ENCODE measurements at places on chromosomes 5 and 9.
A peak's percentile ranks its signal among the peaks of the same experiment; 100 is the strongest.

DNA sequence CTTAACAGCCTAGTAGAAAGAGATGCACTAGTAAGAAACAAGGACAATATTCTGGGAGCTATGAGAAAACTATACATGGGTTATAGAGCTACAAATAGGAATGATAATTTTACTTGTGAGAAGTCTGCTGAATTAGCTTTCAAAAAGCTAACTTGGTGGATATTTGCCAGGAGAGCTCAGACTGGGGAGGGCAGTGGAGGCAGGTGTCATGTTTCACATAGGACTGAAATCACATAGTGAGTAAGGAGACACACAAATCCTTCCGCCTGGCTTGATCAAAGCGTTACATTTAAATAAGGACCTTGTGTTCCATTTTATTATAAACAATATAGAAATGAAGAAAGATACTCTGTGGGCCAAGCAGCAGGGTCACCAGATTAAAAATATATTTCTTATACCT lies 235.0 kb downstream of the ISL1 start:
- no peak for DNase-seq

DNA sequence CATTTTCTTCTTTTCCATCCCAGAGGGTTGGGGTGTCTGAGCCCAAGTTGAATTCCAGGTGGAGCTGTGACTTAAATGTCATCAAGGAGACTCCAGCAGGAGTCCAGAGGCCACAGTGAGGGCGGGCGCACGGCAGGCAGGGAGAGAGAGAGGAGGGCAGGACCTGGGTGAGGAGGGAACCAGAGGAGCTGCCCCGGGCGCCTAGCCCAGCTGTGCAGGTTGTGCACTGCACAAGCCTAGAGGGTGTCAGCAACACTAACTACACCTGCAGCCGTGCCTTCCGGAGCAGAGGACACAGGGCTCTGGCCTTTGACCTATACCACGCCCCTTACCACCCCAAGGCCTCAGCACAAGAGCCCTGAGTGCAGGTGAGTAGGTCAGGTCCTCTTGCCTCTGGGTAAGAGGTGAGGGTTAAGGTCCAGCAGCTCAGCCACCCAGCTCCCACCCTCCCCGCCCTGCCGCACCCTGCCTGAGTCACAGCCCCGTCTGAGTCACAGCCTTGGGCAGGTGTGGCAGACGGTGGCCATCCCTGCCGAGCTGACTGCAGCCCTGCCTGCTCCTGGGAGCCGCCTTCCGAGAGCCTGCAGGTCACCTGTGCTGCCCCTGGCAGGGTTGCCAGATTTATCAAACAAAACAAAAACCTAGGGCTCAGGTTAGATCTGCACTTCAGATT lies 6.4 kb upstream of the AGPAT2 start:
- no peak for DNase-seq

GRCh38 chr9:124929464-124929863 lies 11.4 kb downstream of the GOLGA1 start:
- no peak for DNase-seq

GRCh38 chr5:112737070-112737462 lies 619 bp upstream of the APC start:
- DNase-seq: no peak

- no peak for DNase-seq
Observed at GRCh38 chr5:16723821-16724220, 107.0 kb upstream of the RETREG1 start.

- no peak for DNase-seq
Observed at GRCh38 chr9:79060766-79061165, 511.0 kb upstream of the TLE4 start.

- DNase-seq: no peak
Observed at GRCh38 chr5:93017376-93017775, 563.6 kb downstream of the NR2F1-AS1 start.

DNA sequence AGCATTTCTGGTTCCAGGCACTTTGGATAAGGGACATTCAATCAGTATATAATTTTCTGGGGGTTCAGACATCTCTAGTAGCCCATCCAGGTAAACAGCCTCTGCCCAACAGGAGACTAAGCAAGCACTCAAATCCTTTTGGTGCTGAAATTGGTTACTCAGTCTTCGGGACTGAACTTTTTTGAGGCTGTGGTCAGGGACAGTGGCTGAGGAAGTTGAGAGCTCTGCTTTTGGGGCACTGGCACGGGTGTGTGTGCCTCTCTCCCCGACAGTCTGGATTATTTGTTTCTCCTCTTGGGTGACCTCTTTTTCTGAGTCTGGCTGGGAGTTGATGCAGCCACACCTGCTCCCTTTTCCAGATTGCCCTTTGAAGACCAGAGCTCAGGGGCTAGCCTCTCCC lies 47.6 kb downstream of the ACER2 start:
- DNase-seq: no peak

DNA sequence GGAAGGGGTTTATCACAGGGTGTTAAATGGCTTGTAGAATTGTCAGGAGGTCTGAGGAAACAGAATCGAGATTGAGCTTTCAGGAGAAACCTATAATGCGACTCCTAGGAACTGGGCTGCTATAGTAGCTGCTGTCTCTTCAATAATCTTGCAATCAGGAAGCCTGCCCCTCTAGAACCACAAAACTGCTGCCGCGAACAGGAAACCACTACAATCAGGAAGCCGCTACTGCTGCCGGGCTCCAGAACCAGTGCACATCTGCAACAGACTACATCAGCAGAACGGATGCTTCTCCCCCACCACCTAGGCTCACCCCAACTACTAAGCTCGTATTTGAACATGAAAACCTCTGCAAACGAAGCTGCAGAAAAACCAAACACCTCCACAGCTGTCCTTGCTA lies 31.6 kb downstream of the TNFSF8 start:
- DNase-seq: no peak

DNA sequence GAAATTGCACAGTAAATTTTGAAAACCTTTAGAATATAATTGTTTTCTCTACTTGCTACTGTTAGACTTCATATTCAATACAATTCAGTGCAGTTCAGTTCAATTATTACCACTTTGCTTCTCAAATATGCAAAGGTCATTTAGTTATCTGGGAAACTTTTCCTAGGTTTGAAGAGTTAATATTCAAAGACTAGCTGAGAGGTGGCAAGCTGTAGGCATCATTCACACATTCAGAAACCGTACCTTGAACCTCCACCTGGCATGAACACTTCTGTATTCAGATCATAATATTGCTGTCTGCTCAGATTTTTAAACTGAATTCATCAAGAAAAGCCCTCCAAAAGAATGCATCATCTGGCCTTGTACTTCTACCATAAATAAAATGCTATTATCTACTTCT lies 162.1 kb upstream of the PCSK5 start:
- DNase-seq: no peak

DNA sequence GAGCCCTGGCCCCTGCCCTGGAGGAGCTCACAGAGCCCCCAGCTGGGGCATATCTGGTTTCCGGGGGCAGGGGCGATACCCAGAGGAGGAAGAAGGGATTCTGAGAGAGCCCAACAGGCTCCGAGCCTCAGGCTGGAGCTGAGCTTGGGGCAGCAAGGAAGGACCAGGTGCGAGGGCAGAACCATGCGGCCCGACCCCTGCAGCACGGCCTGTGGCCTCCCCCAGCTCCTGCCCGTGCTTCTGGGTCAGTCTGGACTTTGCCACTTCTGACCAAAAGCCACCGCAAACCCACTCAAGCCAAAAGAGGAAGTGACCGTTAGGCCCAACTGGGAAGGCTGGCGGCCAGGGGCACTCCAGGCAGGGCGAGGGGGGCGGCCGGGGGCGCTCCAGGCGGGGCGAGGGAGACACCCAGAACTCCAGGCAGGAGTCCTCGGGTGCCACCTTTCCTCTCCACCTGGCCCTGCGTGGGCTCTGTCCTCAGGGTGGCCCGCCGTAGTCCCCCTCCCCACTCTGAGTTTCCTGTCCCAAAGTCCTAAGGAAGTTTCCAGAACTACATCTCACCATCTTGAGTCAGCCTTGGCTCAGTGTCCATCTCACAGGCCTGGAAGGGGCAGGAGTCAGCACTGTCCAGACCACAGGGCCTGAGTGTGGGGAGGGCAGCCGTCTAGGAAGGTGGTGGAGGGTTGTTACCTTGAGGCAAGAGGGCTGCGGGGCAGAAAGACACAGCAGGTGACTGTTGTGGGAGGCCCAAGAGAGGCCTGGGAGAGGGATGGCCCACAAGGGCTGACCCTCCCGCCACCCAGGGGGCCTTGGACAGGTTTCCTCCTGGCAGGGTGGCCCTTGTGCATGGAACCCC lies 946 bp upstream of the LTC4S start:
- DNase-seq: no peak

GRCh38 chr9:125133403-125134329 lies 9.7 kb downstream of the SCAI start:
- no peak for DNase-seq

- DNase-seq: no peak
Observed at GRCh38 chr5:113161806-113162205, 185.2 kb downstream of the DCP2 start.

- DNase-seq: no peak
Observed at GRCh38 chr9:131623655-131624330, 78.5 kb downstream of the PRRT1B start.

GRCh38 chr5:146041180-146041789 lies 64.1 kb downstream of the PLAC8L1 start:
- no peak for DNase-seq

DNA sequence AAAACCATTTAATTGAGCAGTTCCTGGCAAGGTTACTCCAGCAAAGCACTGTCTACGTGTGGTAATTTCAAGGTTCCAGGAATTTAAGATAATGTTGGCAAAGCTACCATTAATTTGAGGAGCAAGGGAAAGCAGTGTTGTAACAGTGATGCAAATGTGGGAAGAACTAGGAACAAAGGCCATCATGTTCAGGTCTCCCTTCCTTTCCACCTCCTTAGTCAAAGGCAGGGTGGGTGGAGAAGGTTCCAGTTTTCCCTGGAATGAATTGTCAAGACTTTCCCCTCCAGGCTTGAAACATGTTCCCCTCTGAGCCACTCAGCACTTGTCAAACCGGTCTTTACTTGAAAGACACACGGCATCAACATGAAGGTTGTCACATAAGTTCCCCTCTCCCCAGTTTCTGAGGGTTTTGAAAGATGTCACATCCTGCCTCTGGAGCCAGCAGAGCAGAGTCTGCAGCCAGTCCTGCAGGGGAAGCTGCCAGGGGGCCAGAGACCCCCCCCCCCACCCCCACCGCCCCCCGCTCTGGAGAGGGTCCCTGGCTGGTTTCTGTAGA lies 226.0 kb downstream of the GAS1 start:
- DNase-seq: no peak

- no peak for DNase-seq
Observed at GRCh38 chr5:174384509-174384947, 339.0 kb downstream of the NSG2 start.

GRCh38 chr9:38431116-38431515 lies 6.9 kb upstream of the IGFBPL1 start:
- DNase-seq: no peak

GRCh38 chr5:32565145-32565544 lies 20.2 kb upstream of the SUB1 start:
- no peak for DNase-seq

DNA sequence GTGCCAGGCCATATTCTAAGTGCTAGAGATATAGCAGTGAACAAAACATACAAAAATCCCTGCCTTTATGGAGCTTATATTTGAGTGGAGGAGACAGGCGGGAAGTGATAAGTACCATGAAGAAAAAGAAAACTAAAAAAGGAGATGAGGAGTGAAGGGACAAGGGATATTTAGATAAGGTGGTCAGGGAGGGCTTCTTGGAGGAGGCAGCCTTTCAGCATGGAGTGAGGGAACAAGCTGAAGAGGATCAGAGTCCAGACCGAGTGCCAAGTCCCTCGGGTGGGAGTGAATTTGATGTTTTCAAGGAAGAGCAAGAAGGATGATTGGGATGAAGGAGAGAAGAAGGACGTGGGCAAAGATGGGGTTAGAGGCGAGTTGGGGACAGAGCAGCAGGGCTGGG lies 190.5 kb downstream of the FSTL4 start:
- DNase-seq: no peak

- DNase-seq: no peak
Observed at GRCh38 chr9:93058355-93059010, at the start of gene SUSD3. Gene SUSD3 (plus strand): TSS chr9:93058701. CDS start chr9:93058743, 42 bp downstream.

DNA sequence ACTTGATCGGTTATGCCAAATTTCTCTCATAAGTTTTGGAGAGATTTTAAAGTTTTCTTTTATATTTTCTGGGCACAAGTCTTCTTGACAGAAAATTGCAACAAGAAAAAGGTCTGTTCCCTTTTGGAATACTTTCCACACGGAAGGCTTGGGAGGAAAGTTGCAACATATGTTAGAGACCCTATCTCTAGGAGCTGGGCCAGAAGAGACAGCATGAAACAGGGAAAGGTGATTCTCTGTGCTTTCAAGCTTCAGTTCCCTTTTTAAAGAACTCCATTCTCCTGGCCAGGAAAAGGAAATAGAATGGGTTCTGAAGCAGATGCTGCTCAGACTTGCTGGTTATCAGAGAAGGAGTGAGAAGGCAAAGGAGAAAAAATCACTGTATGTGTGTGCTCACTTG lies 368.3 kb downstream of the SPATA31D1 start:
- no peak for DNase-seq

- peak; percentile 58 for DNase-seq
Observed at GRCh38 chr9:35882263-35882848, 12.2 kb upstream of the OR13J1 start.

- no peak for DNase-seq
Observed at GRCh38 chr5:180601591-180602480, 10.5 kb upstream of the SCGB3A1 start.

GRCh38 chr9:124040935-124041816 lies 29.6 kb downstream of the LHX2 start:
- DNase-seq: no peak

DNA sequence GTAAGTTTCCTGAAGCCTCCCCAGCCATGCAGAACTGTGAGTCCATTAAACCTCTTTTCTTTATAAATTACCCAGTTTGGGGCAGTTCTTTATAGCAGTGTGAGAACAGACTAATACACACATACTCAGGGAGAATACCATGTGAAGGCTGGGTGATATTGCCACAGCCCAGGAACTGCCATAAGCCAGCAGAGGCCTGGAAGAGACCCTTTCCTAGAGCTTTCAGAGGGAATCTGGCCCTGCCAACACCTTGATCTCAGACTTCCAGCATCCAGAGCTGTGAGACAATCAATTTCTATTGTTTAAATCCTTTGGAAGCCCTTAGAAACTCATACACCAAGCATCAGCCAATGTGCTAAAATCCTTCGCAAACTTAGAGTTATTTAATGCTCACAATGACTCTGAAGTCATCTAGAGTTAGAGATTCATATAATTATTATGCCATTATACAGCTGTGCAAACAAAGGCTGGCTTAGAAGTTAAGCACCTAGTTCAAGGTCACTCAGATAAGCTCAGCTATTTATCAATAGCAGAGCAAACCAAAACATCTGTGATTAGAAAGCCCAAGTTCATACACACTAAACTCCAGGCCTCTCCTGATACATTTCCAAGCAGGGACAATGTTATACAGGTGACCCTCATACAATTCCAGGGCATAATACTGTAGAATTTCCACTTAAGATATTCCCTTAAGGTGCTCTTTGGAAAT lies 531.8 kb upstream of the DAP start:
- no peak for DNase-seq

DNA sequence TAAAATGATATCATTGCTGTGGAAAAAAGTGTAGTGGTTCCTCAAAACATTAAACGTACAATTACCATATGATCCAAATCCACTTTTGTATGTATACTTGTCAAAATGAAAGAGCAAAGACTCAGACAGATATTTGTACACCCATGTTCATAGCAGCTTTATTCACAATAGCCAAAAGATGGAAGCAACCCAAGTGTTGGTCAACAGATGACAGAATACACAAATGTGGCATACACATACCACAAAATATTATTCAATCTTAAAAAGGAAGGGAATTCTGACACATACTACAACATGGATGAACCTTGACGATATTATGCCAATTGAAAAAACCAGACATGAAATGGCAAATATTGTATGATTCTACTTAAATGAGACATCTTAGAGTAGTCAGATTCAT lies 524.5 kb upstream of the WWC1 start:
- no peak for DNase-seq

GRCh38 chr9:93397661-93398373 lies 53.7 kb upstream of the FAM120A start:
- DNase-seq: no peak

Data from posterior cingulate gyrus (tissue), 11 donors.